Activated T-helper 2 cell treated with anti-CD3 and anti-CD28 coated beads, Interferon-gamma antibody, Interleukin-2, Interleukin-4, amounts not matched to agents 10 μg/mL and 5 μg/mL and 100 μg/mL, durations not matched to agents 14 hours and 24 hours and 36 hours (primary cell): ENCODE measurements at places on chromosomes 3 and 15. TPM values are rescaled to one million over a fixed set of nuclear protein-coding genes. Genes with fewer than 3 reads are reported as not detected.

BCL6 gene
- 12.0 and 16.5 TPM in 2 replicates for total RNA-seq

TRAT1 gene
- 17.0 and 17.7 TPM in 2 replicates for total RNA-seq

CACNA2D2 gene
- 0.46 and 0.59 TPM in 2 replicates for total RNA-seq

RARB gene
- not detected in 2 replicates for total RNA-seq

KLHL40 gene
- total RNA-seq: not detected in 2 replicates
